ENCODE measurements at places on chromosomes 6 and 20.

GRCh38 chr6:87561017-87561416, 28.8 kb downstream of the RARS2 start:
- DNase-seq, result no peak

- no peak for DNase-seq
Observed at GRCh38 chr6:13431059-13431656, 56.2 kb downstream of the GFOD1 start.

- no peak for DNase-seq
Observed at GRCh38 chr20:22805219-22805618, 220.8 kb upstream of the FOXA2 start.

DNA sequence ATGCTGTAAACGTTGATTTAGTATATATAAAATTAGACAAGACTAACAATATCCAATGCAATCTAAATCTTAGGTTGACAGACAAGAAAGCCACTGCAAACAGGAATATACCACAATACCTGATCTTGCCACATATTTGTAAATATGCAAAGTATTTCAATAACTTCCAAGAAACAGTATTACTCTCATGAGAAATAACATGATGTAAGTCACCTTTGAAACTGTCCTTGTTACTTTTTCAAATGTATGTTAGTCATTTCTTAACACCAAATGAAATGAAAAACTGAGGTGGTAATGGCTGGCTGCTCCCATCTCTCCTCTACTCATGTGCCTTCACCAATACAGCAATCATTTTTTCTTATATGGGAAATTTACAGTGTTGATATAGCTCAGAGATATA, 118.7 kb downstream of the ATG5 start:
- no peak for DNase-seq

GRCh38 chr6:71621918-71622519, 264.3 kb upstream of the RIMS1 start:
- DNase-seq, result no peak

- DNase-seq, result no peak
Observed at GRCh38 chr20:54227241-54227640, 19.4 kb downstream of the PFDN4 start.

- no peak for DNase-seq
Observed at GRCh38 chr6:83057705-83058321, 7.8 kb downstream of the UBE3D start.

DNA sequence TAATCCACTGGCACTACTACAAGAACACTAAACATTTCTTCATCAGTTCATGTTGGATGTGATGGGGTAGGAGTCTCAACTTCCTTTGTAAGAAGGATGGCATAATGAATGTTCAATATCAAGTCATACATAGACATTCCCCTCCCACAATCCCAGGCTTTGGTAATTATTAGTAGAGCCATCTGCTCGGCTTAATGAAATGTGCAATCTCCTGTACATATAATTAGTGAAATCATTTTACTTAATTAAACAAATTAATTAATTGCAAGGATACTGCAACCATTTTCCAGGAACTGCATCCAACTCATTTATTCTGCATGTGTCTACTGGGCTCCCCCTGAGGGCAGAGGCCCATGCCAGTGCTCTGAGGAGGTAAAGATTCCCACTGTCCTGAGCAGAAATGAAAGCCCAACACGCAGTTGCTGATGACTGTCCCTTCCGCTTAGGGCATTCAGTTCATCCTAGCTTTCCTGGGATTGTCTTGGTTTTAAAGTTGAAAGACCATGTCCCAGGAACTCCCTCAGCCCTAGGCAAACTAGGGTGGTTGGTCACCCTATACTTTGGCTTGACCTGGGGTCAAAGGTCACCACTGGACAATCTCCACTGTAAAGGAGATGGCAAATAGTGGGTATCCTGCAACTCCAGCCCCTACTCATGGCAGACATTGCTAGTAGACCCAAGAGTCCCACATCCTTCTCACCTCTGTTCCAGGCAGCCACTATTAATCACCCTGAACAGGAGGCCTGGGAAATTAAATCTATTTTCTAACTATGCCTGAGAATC, 109.8 kb downstream of the TRERF1 start:
- no peak for DNase-seq

- DNase-seq, result no peak
Observed at GRCh38 chr6:22019857-22020256, 277.0 kb downstream of the PRL start.

- no peak for DNase-seq
Observed at GRCh38 chr6:50698546-50698945, 14.8 kb upstream of the TFAP2D start.

GRCh38 chr20:4326195-4327065, 311.1 kb upstream of the RNF24 start:
- DNase-seq, result no peak

All from stimulated activated effector memory CD8-positive, alpha-beta T cell treated with anti-CD3 and anti-CD28 coated beads, Interleukin-12 subunit alpha, Interleukin-12 subunit beta, amount 100 ng/mL, for 72 hours (primary cell).